ENCODE measurements at places on chromosomes 6 and 20.

GRCh38 chr6:16265351-16266341 is 27.3 kb downstream of the GMPR start:
- peak; percentile 9 for DNase-seq

GRCh38 chr6:110810896-110811586 is 4.2 kb downstream of the CDK19 start:
- no peak for DNase-seq

GRCh38 chr6:169186496-169187169 is 67.0 kb downstream of the THBS2 start:
- no peak for DNase-seq

- DNase-seq: no peak
These were observed 18.5 kb upstream of the ZC3H12D start for GRCh38 chr6:149503276-149503675.

All from gastrocnemius medialis (tissue), 4 donors.